ENCODE measurements at places on chromosomes 3 and 15.

DNA sequence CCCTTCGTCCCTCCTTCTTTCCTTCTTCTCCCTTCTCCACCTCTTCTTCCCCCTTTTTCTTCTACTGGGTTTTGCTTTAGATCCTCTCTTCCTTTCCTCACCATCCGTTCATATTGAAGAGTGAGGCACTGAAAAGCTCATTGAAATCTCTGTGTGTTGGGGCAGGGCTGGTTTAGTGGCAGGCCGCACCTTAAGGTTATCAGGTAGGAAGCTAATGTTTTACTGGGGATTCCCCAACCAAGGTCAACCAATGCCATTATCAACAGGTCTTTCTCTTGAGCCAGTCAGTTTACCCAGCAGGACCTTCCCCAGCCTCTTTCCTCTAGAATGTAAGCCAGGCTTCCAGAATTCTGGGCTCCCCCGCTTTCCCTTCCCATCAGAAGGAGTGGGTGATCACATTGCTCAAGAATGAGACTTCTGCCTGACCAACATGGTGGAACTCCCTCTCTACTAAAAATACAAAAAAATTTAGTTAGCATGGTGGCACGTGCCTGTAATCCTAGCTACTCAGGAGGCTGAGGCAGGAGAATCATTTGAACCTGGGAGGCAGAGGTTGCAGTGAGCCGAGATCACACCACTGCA is 11.5 kb upstream of the VPS8 start:
- no peak for DNase-seq

DNA sequence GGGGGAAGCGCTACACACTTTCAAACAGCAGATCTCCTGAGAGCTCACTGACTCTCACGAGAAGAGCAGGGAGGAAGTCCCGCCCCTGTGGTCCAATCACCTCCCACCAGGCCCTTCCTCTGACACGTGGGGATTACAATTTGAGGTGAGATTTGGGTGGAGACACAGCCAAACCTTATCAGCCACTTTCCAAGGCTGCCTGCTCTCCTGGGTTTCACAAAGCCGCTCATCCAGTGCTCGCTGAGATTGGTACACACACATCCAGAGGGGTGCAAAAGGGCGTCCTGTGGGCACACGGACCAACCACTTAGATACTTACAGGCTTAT is 23.1 kb downstream of the XXYLT1 start:
- DNase-seq, result no peak

GRCh38 chr3:127629467-127630403 is 750 bp downstream of the PODXL2 start:
- peak; percentile 71 for DNase-seq

- no peak for DNase-seq
These were observed 507.3 kb upstream of the CBLB start for GRCh38 chr3:106376016-106376570.

DNA sequence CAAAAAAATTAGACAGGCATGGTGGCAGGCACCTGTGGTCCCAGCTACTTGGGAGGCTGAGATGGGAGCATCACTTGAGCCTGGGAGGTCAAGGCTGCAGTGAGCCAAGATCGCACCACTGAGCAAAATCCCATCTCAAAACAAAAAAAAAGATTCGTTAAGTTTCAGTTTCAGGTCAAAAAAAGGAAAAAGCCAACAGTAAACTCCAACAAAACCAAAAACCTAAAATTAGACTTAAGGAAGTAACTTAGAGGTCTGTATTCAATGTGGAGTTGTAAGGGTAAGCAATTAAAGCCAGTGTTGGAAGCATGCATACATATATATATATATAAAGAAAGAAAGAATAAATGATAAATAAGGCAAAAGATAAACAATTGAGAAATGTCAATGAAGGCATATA is 11.8 kb downstream of the KPNA1 start:
- DNase-seq, result no peak

DNA sequence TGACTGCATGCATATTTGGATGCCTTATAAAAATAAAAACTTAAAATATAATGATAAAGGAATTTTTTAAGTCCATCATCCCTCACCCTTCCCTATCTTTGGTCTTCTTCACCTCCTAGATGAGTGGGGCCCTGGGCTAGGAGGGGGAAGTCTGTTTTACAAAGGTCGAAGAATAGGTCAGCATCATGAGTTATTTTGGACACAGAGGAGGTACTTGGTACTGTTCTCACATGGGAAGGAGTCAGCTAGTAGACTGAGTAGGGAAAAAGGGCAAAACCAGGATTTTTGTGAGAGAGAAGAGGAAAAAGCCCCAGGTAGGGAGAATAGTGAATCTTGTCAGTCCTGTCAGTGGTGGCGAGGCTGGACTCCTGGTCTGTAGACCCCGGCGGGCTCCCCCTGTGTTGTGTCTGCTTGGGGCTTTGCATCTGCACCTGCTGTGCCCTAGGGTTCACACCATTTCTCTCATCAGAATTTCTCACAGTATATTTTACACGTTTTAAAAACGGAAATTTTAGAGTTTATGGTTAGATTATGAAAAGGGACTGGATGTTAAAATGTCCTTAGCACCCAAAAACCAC is 17.2 kb downstream of the GCSAM start:
- no peak for DNase-seq

DNA sequence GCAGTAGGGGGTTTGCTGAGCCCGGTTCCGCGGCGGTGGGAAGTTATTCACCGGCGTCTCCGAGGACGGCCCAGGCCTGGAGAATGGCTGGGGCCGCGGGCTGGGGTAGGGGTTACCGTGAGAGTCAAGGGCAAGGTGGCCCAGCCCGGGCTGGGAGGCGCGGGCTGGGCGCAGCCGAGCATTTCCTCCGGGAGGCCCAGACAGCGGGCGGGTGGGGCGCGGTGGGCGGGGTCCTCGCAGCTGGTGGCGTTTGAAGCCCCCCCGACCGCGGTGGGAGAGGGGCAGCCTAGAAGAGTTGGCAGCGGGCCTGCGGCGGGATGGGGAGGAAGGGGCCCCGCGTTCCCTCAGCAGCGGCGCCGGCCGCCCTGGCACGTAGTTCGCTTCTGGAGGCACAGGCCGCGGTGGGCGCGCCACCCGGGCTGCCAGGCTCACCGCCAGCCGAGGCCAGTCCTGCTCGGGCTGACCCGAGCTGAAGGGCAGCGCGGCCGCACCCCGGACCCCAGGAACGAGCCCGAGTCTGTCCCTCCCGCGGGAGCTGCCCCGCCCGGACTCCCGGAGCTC is 960 bp upstream of the KLF13 start:
- peak; percentile 84 for DNase-seq

DNA sequence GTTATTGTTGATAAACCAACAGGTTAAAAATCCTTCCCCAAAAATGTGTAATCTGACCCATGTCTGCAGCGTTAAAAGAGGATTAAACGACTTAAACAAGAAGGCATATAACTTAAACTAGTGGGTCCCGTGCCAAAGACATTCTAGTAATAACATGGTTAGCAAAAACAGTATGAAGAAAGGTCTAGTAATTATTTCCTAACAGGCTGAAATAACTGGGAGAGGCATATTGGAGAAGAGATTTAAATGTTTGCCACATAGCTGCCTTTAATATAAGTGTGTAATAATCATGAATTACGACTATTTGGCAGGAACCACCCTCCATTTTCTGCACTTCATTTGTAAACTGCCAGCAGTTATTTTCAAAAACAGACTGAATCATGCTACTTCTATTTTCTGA is 67.7 kb upstream of the CSPG5 start:
- DNase-seq, result no peak

GRCh38 chr3:158731938-158732855 is at the start of gene RARRES1:
Gene RARRES1 (minus strand): TSS chr3:158732457. CDS start chr3:158732415, 42 bp downstream.
- peak; percentile 42 for DNase-seq

GRCh38 chr3:5479229-5479799 is 291.8 kb downstream of the EDEM1 start:
- no peak for DNase-seq

GRCh38 chr3:127685708-127686511 is 13.2 kb downstream of the ABTB1 start:
- DNase-seq, result no peak

DNA sequence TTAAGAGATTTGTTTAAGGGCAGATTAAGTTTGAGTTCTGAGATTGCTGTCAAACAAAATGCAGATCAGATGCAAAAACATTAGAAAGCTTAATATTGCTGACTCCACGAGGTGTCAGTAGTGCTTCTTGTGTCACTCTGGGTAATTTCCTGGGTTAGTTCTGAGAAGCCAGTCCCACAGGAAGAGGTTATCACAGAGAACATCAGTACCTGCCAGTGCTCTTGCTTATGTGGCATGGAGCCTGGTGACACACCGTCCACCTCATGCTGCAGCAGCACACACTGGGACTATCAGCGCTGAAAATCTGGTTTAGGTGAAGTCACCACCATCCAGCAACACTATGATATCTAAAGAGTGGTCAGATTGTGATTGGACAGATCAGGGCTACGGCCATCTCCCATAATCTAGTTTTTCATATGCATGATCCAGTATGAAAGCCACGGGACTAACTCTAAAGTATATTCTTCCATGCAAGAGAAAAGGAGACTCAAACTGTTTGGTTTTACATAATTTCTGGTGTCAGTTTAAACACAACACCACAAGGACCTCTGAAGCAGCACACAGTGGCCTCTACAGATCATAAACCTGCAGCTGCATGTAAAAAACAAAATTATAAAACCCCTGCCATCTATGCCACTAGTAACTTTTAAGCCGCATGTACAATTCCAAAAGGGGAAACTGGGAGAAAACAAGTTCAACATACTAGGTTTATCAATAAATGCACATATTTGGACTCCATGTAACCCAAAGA is 36.1 kb upstream of the MYO5C start:
- DNase-seq, result peak; percentile 28

DNA sequence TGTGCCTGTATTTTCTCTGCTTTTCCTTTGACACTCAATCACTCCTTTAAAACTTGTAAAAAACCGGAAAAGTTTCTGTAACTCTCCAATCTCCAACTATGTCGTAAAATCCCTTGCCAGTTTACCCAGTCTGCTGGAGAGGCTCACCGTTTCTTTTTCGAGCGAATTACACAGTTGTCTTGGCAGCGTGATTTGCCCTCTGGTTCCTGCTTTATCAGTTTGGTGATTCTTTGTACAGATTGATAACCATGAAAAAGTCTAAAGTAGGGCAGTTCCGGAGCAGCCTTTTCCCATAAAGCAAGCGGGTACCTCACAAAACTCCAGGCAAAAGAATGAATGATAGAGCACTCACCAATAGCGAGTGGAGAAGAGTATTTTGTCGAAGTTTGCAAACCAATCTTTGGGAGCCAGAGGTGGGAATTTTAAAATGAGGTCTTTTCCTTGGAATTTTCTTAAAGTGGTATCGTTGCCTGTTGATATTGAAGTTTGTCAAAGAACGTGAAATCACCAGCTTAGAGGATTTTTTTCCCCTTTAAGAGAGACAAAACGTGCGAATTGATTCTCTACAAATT is at the start of gene TTC23:
Gene TTC23, minus strand, starts transcription at position 312 of the 572 bp plus-strand sequence. CDS start 20,869 bp downstream, outside the sequence.
- DNase-seq, result no peak

GRCh38 chr3:150421256-150421655 is 13.2 kb downstream of the TSC22D2 start:
- DNase-seq, result no peak

GRCh38 chr15:78922527-78922926 is 22.3 kb downstream of the CTSH start:
- DNase-seq, result no peak

DNA sequence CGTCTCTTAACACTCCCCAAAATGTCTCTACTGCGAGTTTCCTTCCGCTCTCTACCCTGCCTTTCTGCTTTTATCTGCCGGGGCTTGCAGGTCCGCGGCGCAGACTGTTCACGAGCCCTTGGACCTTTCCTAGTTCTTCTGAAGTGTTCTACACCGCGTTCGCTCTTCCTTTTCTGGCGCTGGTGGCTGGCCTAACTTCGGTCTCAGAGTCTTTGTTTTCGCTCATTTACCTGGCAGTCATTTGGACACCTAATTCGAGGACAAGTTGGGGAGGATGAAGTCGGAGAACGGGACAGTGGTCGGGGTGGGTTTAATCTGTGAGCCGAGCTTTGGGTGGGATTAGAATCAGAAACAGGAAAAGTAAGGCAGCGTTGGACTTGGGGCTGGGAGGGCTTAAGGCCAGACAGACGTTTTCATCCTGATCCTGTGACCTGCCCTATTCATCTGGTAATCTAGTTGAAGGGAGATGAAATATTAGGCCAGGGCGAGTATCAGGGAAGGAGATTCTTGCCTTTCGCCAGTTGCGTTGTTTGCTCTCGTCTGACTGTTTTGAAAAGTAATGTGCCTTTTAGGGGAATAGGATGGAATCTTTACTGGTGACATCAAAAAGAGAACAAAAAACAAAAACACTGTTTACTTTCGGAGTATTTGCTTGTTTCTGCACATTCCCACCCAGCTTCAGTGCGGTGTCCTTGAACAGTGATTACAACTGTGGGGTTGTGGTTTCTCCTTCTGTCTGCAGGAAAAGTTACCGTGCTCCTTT is 1.8 kb downstream of the DIPK2A start:
- DNase-seq, result peak; percentile 23

DNA sequence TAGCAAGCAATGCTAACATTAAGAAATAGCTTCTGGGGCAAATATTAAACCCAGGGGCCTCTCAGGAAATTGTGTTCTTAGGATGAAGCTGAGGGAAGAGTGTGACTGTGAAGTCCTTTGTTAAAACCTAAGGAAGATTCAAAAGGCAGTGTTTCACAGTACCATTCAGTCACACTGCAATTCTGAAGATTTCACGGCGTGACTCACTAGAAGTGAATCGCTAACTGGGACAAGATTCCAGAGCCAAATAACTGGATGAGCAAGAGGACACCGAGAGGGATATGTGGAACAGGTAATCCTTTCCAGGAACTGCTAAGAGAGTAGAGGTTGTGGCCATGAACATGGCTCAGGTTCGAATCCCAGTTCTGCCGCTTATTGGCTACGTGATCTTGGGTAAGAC is 61.8 kb upstream of the SMAD3 start:
- DNase-seq, result no peak

DNA sequence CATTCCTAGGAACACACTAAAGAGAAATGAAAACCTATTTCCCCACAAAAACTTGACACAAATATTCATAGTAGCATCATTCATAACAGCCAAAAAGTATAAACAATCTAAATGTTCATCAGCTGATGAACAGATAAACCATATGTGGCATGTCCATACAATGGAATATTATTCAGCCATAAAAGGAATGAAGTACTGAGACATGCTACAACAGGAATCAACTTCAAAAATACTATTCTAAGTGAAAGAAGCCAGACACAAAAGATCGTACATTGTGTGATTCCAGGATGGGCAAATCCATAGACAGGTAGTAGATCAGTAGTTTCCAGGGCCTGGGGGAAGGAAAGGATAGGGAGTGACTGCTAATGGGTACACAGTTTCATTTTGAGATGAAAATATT is 118.0 kb downstream of the GSK3B start:
- DNase-seq, result no peak

DNA sequence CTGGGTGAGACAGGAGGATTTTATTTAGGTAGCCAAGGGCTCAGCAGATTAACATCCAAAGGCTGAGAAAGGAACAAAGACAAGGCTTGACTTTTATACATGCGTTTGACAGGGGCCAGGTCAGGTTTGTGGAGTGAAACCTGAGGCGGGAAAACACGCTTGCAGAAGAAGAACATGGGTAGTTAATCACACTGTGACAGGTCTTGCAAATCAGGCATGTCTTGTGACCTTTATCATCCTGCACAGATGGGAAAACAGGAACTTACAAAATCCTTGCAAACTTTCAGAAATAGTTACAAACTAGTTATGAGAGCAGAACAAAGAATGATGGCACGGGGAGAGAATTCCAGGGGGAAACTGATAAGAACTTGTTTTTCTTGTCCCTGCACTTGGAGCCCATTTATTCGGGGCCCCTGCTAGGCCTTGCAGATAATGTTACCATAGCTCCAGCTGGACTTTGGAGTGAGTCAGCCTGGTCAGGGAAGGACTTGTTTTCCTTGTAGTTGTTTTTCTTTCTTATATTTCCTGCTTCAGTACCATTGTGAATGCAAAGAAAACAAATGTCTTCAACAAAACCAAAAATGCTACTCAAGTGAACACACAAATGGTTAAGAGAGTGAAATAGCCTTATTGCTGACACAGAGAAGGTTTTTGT is 965.9 kb upstream of the ROBO1 start:
- no peak for DNase-seq

GRCh38 chr3:153284282-153284938 is 122.4 kb downstream of the RAP2B start:
- peak; percentile 37 for DNase-seq
